MCF 10A (cell line): ENCODE measurements at places on chromosomes 3 and 15.
A peak's percentile ranks its signal among the peaks of the same experiment; 100 is the strongest.

DNA sequence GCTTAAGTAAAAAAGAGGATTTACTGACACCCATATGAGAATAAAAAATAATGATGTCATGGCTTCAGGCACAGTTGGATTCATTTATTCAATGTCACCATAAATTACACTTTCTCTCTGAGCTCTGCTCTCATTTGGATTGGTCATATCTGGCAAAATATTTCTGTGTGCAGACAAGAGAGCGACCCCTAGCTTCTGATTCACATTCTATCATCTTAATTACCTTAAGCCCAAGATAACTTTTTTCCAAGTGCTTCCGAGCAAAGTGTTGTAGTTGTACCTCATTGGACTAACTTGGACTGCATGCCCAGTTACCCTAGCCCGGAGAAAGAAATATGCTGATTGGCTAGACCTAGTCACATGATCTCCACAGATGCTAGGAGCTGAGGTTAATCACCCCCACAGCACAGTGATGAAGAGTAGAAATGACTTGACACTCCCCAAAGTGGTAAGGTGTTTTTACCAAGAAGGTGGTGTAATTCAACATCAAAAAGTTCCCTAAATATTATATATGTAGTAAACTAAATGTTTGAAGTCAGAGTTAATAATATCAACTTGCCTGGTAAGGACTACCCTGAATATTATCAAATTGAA, 552.2 kb upstream of the SUCLG2 start:
- DNase-seq: peak; percentile 7

- DNase-seq: no peak
These were observed 59.4 kb downstream of the CALML4 start for GRCh38 chr15:68145706-68146105.

DNA sequence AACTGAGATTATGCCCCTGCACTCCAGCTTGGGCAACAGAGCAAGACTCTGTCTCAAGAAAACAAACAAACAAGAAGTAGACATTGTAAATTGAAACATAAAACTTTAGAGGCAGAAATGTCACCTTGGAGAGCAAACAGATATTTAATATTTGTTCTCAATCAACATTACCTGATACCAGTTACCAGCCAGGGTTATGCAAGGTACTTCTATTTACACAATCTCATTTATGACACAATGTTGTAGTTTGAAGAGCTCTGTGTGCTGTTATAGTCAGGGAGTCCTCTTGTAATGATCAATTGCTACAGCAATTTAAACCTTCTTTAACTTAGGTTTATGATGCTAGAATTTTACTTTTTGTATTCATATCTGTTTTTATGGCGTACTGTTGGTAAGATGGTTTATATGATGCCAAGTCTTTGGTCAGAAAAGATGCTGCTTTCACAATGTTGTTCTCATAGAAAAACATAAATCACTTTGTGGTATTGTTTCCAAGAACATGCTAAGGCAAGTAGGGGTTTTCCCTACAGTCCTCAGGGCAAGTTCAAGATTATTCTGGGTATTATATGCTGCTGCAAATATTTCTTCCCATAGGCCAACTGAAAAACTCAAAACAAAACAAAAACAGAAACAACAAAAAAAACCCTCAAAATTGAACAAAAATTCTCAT, 173.5 kb downstream of the TNIK start:
- DNase-seq: peak; percentile 88

DNA sequence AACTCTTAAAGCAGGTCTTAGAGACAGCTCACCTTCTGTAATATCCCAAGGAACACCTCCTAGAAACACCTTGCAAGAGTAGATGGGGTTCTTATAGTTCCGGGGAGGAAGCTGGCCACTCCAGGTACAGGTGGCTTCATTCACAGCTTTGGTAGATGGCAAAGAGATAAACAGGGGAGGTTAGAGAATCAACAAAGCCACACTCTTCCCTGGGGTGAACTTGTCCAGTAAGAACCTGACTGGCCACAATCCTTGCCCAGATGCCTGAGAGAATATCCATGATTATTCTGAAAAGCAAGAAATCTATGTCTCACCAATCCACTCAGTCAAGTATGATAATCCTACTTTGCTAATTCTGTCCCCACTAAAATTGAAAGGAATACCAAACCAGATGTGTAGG, 13.6 kb upstream of the RPS17 start:
- no peak for DNase-seq

DNA sequence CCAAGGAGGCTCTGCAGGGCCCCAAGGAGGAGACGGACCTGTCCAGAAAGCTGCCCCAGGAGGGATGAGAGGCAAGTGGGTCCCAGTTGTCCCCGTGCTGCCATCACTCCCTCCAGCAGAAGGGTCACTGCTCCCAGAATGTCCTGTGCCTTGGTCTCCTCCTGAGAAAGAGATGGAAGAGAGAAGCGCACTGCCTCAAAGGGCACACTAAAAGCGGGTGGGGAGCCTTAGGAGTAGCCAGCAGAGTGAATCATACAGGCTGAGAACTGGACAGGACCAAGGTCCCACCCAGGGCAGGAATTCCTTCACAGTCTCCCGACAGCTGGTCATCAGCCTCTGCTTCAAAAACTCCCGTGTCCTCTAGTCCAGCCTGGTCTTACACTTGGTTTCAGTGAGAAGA, 4.6 kb downstream of the THPO start:
- DNase-seq: no peak

- DNase-seq: no peak
These were observed 620 bp upstream of the CMSS1 start for GRCh38 chr3:99817047-99817436.

- DNase-seq: peak; percentile 5
These were observed 35.4 kb upstream of the GRM7 start for GRCh38 chr3:6825524-6825923.

GRCh38 chr3:189132231-189132671, 39.5 kb upstream of the TPRG1 start:
- peak; percentile 81 for DNase-seq

GRCh38 chr3:32709346-32709745, 24.4 kb downstream of the CNOT10 start:
- DNase-seq: no peak
